ENCODE measurements at places on chromosomes 2 and 18.

- no peak for DNase-seq
Observed at GRCh38 chr2:109699646-109700045, 85.5 kb downstream of the SOWAHC start.

GRCh38 chr2:8633735-8634313, 48.0 kb upstream of the ID2 start:
- no peak for DNase-seq

DNA sequence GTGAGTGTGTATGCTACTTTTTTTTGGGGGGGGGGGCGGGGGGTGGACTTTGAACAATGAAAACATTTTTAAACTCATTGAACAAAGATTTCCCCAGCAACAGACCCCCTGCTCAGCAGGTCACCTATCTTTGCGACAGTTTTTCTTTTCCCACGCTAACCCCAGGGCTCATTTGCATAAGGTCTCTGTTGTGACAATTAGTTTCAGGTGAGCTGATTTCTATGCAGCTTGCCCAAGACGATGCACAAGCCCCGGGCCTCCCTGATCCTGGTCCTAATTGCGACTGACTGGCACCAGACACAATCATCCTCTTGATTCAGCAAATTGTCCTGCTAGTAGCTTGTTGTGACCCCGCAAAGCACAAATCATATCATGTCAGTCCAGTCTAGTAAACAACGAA, 40.3 kb downstream of the ZEB2 start:
- DNase-seq = no peak

DNA sequence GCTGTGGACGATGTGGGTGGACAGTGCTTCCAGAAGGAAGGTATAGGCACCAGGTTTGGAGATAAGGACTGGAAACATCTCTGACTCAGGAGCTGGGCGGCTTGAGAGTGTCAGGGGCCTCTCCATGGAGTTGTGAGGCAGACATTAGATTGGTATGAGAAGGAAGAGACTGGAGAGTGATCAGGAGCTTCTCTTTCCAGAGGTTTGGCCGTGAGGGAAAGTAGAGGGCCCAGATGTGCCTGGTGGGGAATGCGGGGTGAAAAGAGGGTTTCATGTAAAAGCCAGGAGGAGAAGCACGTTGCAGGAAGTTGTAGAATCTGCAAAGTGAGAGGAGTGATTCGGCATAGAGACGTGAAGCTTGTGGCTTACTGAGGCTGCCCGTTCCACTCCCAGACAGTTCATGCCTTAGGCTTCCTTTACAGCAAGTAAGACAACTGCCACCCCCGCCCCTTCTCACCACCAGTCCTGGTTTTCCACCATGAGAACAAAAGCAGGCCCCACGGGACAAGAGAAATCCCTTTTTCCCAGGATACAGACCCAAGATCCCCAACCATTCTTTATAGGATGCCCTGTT, 166.3 kb upstream of the HDAC4 start:
- DNase-seq = no peak

GRCh38 chr18:42915299-42915698, 200.2 kb downstream of the RIT2 start:
- DNase-seq = no peak

DNA sequence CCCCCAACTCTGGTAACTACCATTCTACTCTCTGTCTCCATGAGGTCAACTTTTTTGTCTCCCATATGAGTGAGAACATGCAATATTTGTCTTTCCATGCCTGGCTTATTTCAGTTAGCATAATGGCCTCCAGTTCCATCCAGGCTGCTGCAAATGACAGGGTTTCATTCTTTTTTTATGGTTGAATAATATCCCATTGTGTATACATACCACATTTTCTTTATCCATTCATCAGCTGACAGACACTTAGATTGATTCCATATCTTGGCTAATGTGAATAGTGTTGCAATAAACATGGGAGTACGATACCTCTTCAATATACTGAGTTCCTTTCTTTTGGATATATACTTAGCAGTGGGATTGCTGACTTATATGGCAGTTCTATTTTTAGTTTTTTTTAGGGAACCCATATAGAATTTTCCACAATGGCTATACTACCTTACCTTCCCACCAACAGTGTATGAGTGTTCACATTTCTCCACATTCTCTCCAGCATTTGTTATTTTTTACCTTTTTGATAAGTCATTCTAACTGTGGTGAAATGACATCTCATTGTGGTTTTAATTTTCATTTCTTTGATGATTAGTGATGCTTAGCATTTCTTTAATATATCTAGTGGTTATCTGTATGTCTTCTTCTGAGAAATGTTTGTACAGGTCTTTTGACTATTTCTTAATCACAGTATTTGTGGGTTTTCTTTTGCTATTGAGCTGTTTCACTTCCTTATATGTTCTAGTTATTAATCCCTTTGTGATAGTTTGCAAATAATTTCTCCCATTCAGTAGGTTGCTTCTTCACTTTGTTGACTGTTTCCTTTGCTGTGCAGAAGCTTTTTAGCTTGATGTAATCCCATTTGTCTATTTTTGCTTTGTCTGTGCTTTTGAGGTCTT, 112.2 kb downstream of the SRBD1 start:
- DNase-seq = no peak
